BJ (cell line): ENCODE measurements at places on chromosomes 6 and 20.
A peak's percentile ranks its signal among the peaks of the same experiment; 100 is the strongest.

GRCh38 chr20:42690842-42691437, 498.8 kb downstream of the PTPRT start:
- no peak for DNase-seq

GRCh38 chr6:157715728-157716164, 107.3 kb upstream of the SNX9 start:
- peak; percentile 98 for DNase-seq

DNA sequence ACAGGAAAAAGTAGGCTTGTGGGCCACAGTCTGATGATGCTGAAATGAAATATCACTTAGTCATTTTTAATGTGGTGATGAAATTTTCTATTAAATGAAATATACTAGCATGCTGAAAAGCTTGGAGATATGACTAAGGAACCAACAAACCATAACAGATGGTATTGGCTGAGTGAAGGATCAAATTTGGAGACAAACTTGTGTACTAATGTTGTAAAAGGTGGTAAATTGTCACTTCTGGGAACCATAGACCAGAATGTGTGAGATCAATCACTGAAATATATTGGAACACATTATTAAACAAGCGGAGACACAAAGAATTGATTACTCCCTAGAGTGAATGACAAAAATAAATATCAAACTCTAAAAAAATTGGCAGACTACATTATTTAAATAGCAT, 232.4 kb downstream of the DOK5 start:
- no peak for DNase-seq

DNA sequence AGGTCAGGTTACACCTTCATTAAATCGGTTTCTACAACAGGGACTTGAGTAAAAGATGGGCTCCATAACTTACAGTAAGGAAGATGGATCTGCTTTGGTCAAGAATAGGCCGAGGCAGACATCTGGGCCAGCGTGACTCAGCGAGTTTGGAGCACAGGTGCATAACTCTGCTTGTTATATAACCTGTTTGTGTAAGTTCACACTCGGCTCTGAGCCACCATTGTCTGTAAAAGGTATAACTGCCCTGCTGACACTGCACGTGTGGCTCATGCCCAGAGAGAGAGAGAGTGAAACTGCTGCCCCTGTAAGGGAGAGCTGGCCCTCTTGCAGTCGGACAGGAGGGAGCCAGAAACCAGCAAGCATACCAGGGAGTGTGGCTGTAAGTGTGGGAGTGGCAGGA, 737.9 kb upstream of the SLC35B3 start:
- DNase-seq = no peak

DNA sequence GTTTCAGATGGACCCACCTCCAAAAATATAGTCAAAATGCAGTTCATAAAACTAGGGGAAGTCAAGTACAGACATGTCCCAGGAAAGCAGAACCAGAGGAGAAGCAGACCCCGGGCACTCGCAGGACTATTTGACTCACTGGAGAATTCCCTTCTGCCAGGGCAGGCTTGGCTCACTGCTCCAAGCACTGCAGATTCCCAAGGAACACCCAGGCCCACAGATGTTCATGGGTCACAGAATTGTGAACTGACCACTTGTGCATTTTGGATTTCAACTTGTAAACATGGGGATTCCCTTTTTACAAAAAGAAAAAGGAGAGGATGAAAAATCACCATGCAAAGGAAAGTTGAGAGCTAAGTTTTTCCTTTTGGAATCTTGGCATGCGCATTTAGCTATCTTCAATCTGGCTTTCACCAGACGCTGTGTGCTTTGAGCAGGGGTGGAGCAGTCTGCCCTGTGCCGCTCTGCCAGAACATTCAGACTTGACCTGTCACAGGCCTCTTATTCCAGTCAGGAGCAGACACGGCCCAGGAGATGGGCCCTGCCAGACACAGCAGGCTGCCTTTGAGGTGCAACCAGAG, 237.5 kb upstream of the TAB2 start:
- DNase-seq = peak; percentile 21

- DNase-seq = no peak
These were observed 18.7 kb downstream of the MANEA start for GRCh38 chr6:95596021-95596420.
